Stimulated activated CD8-positive, alpha-beta memory T cell treated with anti-CD3 and anti-CD28 coated beads, Interleukin-7, amount 100 ng/mL, for 48 hours (primary cell): ENCODE measurements at places on chromosomes 7 and 10.

DNA sequence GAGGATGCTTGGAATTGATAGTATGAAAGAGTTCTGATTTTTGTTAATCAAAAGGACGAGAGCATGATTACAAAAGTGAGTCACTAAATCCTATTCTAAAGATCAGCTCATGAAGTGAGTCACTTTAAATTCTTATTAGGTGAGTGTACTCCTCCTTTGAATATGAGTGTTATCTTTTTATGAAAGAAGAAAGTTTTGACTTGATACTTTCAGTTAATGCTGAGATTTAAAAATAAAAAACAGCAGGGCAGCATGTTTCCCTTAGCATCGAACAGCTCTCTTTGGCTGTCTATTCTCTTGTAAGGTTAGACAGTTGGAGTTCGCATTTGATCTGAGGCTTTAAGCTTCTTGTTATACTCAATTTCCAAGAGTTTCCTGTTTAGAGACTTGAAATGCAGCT is 222.0 kb downstream of the TWIST1 start:
- DNase-seq: no peak

DNA sequence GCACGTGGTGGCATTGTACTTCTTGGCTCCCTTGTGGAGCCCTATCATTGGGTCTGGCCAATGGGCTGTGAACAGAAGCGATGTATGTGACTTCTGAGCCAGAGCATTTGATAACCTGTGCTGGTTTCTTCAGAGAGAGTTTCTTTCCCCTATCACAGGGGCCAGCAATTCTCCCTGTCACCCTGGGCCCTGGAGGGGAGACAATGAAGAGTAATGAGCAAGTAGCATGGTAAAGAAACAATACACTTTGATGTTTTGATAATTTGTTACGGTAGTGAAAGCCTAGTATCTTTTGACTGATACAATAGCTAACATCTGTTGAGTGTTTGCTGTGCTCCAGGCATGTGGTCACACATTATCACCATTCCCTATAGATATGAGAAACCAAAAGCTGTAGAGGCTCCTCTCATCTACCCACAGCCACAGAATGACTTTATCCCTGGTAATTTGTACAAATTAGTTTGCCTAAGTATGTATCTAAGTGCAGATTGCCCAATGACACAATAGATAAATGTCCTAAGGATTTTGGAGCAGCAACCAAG is 113.4 kb upstream of the SVIL start:
- no peak for DNase-seq

DNA sequence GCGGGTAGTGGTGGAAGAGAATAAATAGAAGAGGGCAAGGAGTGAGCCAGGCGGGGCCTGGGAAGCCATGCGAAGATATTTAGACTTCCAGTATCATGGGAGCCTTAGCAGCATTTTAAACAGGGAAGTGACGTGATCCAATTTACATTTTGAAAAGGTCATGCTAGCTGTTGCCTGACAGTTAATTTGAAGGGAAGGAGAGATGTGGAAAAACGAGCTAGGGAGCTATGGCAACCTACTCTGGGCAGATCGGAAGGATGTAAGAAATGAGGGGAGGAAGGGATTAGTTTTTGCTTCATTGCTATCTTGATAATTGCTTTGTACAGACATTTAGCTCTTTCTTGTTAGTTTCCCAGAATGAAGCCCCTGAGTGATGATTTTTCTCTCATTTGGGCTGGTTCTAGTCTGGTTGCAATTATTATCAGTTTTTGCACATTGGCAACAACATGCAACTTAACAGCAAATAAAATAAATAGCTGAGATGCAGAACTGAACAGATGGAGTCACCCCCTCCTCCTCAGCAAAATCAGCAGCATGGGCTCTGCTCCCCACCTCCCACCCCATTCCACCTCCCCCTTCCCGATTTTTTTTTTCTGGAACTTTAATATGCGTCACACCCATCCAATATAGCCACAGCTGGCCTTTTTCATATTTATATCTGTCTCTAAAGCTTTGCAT is 13.0 kb upstream of the CALU start:
- no peak for DNase-seq

- DNase-seq: no peak
These were observed 23.6 kb downstream of the AKR1B1 start for GRCh38 chr7:134435161-134435920.

GRCh38 chr7:93310346-93310745 is 78.2 kb downstream of the VPS50 start:
- DNase-seq: no peak

DNA sequence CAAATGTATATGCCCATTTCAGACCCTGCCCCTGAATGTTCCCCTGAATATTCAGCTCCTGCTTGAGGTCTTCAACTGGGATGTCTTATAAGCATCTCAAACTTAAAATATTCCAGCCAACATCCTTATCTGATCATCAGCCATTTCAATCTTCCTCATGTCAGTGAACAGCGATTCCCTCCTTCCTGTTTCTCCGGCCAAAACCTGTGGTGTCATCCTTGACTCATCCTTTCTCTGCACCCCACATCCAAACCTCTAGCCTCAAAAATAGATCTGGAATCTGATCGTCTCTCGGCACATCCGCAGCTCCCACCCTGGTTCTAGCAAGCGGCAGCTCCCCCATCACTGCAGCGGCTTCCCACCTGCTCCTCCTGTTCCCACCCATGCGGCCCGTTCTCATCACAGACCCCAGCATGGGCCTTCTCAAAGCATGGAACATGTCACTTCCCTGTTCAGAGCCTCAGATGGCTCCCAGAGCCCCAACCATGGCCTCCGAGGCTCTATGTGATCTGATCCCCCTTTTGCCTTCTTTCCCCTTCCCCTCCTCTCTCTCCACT is 165.7 kb downstream of the HECW1 start:
- DNase-seq: no peak

DNA sequence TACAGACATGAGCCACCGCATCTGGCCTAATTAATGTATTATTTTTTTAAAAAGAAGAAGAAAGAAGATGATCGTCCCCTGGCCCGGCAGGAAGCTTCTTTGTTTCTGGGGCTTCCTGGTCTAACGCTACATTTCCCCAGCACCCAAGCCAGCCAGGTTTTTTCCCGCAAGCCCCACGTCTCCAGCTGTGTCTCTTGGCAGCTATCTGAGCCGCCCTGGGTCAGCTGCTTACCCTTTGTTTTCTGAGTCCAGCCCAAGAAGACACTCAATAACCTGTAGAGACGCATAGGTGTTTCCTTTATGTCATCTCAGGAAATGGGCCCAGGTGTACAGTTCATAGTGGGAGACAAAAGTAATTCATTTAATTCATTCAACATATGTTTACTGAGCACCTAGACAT is 110.2 kb downstream of the MTPAP start:
- no peak for DNase-seq

- no peak for DNase-seq
These were observed 410.4 kb downstream of the RPS24 start for GRCh38 chr10:78443900-78444571.

- DNase-seq: no peak
These were observed 2.4 kb downstream of the TAC1 start for GRCh38 chr7:97734255-97734654.

- no peak for DNase-seq
These were observed 96.8 kb downstream of the PPP1R3C start for GRCh38 chr10:91536111-91536510.

DNA sequence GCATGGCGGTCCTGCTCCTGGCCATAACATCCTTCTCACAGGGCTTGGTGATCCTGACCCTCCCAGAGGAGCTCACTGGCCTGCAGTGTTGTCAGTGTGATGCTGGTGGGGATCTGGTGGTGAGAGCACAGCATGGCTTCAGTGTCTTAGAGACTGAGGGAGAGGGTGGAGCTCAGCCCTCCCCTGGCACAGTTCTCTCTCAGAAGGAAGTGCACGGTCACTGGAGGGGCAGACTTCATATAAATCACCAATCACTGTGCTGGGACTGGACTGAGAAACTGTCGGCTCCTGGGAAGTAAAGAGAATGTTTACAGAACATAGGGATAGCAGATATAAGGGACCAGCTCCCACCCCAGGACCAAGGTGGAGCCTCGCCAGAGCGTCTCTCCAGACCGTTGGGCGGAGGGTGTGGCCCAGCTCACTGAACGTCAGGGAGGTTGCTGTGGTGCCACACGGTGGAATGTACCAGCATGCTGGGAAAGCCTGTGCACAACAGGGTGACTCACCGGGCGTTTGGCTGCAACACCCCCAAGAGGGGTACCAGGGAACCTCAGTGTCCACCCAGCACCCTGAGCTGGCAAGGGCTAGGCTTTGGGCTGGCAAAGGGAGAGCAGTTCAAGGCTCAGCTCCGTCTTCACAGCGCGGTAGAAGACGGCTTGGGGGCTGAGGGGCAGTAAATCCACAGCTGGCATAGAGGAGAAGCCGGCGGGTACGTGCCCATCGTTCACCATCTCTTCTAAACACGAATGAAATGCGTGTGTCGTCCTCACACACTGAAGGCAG is 8.8 kb upstream of the GET4 start:
- no peak for DNase-seq

DNA sequence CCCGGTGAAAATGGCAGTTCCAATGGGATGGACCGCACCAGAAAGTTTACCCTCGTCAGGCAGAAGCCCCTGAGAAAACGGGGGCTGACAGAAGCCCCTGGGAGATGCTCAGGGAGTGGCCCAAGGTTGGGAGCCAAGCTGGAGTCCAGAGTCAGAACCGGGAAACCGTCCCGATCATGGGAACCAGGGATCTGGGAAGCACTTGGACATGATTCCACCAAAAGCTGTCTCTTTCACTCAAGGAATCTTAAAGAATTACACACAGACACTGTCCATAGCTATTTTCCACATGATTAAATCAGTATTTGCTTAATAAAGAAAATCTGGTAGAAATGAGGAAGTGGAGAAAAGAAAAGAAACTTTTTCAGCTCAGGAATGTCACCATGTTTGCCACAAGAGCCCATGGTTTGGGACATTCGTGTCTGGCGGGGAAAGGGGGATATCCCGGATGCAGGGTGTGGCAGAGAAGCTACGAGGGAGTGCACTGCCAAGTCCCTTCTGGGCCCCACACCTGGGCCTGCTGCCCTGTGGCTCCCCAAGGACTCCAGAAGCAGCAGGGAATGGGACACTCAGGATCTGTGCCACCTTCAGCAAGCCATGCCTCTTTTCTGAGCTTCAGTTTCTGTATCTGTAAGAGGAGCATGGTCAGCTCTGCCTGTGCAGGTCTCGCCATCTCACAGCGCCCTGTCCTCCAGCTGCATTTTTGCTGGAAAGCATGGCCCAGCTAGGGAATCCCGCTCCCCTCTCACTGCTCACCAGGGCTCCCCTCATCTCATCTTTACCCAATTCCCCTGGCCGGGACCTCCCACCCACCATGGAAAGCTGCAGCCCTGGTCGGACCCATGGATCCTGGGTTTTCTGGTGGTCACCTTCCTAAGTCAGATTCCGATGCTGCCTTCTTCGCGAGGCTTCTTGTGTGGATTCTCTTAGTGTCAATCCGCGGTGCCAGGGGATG is 225.1 kb upstream of the GRB10 start:
- no peak for DNase-seq
